ENCODE measurements at places on chromosomes 1 and 21. TPM values are rescaled to one million over a fixed set of nuclear protein-coding genes. Genes with fewer than 3 reads are reported as not detected.

Gene ATP1A4
- total RNA-seq = 2.9 TPM

Gene NEXN
- total RNA-seq = 18.0 TPM

Gene SLC45A1
- 5.7 TPM for total RNA-seq

Gene CEP104
- total RNA-seq = 68.6 TPM

Gene PLD5
- not detected for total RNA-seq

Gene JAM2
- 20.4 TPM for total RNA-seq

Gene LCE1B
- total RNA-seq = not detected

Gene GFI1
- total RNA-seq = 1.3 TPM

Gene PLA2G4A
- total RNA-seq = 5.7 TPM

Gene TCHH
- 0.22 TPM for total RNA-seq
